NCI-H226 (cell line): ENCODE measurements at places on chromosomes 2 and 18.

DNA sequence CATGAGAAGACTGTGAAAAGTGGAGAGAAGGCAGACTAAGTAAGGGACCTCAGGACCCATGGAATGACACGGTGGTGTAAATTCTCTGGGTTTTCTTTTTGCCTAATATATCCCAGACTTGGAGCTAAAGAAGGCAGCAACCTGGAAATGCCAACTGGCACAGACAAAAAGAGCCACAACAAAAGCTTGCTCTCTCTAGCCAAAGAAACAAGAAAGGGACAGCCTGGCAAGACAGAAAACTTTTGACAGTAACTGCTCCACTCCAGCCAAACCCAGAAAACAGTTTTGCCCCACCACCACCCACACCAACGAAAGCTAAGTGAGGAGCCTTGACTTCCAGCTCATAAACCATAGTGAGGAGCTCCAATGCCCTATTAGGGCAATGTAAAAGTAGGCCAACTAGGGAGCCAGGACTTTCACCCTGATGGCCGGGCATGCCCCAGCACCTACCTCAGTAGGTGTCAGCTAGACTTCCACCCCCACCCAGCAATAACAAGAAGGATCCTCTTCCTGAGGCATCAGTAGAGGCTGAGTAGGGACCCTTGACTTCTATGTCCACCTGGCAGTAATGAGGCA is 35.5 kb downstream of the PELI1 start:
- DNase-seq = no peak

DNA sequence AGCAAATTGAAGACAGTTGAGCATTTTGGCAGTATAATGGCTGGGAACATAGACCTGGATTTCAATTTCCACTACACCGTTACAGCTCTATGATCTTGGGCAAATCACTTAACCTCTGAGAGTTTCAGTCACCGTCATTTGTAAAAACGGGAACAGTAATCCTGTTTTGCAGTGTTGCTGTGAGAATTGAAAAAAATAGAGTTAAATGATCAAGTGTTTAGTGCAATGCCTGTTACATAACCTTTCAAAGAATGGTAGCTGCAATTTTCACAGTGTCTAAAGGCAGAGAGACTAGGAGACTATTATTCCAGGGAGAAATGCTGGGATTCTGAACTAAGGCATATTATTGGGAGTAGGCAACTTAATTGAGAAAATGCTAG is 2.0 kb downstream of the AGPS start:
- no peak for DNase-seq

DNA sequence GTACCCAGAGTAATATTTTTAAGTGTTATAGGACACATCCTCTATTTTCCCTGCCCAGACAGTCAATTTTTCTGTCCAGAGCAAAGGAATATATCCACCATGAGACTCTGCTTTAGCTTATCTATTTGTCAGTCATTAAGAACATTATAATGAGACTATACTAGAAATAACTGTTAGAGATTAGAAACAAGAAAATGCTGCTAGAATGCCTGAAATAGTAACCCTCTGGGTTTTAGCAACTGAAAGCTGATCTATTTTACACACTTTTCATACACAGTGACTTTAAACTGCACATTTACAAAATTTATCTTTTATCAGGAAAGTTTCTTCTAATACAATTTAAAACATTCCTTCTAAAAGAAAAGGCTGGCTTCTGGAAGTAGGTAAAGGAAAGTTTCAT is 39.6 kb downstream of the MBD2 start:
- DNase-seq = no peak

DNA sequence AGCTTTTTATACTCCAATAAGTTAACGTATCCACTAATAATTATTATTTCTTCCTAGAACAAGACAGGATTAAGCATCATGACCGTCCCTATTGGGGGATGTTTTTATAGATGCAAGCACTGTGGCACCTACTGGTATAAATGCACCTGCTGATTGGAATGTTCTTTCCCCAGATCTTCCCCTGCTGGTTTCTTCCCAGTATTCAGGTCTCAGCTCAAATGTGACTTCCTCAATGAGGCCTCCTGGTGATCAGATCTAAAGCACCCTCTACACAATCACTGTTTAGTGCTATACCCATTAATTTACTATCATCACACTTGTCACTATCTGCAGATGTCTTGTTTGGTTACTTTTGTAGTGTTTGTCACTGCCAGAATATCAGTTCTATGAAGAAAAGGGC is 3.9 kb upstream of the TYMS start:
- DNase-seq = no peak

- peak; percentile 43 for DNase-seq
These were observed 68.3 kb downstream of the REV1 start for GRCh38 chr2:99421469-99421868.

GRCh38 chr18:32469190-32469651 is 1.5 kb downstream of the GAREM1 start:
- DNase-seq = no peak

GRCh38 chr18:9337873-9338272 is 3.3 kb downstream of the TWSG1 start:
- DNase-seq = no peak

GRCh38 chr18:36382854-36383253 is 85.3 kb downstream of the FHOD3 start:
- DNase-seq = no peak

DNA sequence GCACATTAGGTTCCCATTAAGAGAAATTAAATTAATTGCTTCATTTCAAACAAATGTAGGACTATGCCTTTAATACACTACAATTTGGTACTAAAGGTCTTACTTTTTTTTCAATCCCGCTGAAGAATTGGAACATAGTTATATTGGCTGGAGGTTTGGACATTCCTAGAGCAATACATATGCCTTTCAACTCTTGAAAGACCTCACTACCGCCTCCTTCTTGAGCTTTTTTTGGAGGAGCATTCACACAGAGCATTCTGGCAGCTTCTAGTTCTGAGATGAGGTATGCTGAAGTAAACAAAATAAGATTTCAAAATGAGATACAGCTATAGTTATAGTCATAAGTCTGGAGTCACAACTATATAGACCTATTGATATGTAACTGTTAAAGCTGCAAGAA is 10.9 kb downstream of the FAM98A start:
- no peak for DNase-seq

DNA sequence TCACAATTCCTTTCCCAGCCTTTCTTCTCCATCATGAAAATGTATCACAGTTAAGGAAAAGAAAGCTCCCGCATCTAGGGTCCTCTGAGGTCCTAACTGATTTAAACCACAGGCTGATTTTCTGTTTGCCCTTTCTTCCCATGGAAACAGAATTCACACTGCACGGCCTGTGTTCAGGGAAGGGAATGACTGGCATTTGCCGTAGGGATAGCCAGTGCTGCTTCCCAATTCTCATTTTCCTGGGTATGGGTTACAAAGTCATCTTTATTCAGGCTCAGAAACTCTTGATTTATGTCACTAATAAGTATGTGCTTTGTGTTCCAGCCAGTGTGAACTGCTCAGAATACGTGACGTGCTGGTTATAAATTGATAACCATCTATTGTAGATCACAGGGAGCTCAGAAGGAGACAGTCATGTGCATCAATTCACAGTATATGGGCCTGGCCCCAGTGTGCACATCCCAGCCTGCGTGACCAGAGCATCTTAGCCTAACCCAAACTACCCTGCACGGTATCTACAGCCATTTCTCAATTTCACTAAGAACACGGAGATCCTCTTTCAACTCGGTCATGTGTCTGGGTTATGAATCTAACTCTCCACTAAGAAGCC is 163.3 kb downstream of the LRRC30 start:
- no peak for DNase-seq

DNA sequence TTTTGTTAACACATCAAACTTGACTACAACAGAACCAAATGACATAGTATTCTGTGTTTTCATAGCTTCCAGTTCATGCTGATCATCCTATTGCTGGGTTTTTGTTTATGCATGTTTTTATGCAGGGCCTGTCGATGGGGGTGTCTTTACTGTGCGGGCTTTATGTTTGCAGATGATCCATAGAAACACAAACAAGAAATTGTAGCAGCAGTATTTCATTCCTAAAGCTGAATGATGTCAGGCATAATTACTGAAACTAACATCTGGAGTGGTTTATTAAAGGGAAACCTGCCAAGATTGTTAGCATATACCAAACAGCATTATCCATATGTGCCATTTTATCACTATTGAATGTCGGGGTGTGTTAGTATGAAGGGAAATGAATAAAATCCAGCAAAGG is 129.7 kb downstream of the PTPRM start:
- DNase-seq = no peak

DNA sequence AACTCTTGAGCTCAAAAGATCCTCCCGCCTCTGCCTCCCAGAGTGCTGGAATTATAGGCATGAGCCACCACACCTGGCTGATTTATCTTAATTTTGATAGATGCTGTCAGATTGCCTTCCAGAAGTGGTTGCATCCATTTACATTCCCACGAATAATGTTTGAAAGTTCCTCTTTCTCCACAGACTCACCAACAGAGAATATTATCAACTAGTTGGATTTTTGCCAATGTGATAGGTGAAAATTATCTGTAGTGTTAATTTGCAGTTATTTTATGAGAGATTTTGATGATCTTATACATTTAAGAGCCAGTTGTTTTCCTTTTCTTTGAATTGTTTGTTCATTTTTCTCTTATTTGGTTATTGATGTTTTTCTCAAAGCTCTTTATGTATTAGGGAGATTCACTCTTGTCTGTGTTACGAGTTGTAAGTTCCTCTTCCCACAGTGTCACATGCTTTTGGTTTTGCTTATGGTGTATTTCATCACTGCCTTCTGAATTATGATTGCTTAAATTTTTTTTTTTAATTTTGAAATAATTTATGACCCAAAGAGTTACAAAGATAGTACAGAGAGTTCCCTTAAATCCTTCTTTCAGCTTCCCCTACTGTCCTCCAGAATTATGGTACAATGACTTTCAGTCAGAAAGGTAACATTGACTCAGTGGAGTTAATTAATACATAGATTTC is 20.7 kb upstream of the NT5DC4 start:
- DNase-seq = no peak

DNA sequence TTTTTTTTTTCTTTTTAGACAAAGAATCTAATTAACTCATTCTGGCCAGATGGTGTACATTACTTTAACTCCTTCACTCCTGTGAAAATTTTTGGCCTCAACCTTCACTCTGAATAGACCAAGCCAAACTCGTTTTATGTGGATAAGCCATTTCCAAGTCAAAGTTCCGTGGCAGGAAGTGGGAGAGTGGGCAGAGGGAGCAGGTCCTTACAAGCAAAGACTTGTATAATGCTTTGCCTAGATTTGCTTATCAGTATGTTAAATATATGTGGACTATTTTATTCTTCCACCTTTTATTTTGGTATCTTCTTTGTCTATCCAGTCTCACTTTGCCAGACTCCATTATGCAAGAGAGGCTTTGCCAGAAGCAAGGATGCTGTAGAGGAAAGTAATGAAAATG is 178.1 kb upstream of the TNP1 start:
- no peak for DNase-seq

- no peak for DNase-seq
These were observed 119.3 kb upstream of the IL1R2 start for GRCh38 chr2:101872480-101872879.

DNA sequence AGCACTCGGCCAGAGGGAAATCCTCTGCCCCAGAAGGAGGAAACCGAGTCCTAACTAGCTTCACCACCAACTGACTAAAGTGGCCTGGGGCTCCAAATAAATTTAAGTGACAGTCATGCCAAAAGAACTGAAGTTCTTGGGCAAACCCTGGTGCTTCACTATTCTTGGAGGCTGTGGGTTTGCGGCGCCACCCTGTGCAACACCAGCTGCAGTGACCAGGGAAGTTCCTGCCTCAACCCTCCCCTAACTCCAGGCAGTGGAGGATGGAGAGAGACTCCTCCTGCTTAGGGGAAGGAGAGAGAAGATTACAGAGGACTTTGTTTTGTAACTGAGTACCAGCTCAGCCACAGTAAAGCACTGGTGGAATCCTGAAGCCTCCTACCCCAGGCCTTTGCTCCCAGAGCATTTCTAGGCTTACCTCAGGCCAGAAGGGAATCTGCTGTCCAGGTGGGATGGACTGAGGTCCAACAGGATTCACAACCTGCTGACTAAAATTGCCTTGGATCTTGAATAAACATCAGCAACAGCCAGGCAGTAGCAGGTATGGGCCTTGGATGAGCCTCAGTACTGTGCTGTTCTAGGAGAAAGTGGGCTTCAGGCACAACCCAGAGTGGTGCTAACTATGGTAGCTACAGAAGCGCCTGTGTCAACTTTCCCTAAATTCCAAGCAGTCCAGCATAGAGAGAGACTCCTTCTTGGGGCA is 29.4 kb upstream of the BMP10 start:
- DNase-seq = no peak

- DNase-seq = no peak
These were observed 615.8 kb downstream of the XIRP2 start for GRCh38 chr2:167504061-167504460.

DNA sequence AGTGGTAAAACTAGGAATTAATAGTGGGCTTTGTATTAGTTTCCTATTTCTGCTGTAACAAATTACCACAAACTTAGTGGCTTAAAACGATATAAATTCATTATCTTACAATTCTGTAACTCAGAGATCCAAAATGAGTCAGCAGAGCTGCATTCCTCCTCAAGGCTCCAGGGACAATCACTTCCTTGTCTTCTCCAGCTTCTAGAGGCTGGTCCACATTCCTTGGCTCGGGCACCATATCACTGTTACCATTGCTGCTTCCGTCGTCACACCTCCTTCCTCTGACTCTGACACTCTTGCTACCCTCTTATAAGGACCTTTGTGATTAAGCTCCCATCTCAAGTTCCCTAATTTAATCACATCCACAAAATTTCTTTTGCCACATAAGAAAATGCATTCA is 567.8 kb upstream of the KLHL29 start:
- no peak for DNase-seq

DNA sequence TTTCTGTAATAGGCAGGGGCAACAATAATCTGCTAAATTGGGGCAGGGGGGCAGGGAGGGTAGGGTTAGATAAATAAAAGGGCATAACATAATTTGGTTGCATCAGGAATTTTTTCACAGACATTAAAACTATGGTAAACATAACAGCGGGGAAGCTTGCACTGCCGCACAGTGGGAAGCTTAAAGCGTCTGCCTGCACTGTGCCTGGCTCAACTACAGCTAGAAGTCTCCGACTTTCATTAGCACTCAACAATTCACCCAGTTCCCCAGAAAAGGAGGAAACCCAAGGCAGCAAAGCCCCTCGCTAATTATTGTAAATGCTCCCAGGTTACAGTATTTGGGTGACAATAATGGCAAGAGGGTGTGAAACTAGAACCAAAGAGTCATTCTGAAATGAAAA is 562.9 kb downstream of the ARHGAP15 start:
- no peak for DNase-seq

GRCh38 chr18:369224-370015 is 101.6 kb upstream of the THOC1 start:
- no peak for DNase-seq

DNA sequence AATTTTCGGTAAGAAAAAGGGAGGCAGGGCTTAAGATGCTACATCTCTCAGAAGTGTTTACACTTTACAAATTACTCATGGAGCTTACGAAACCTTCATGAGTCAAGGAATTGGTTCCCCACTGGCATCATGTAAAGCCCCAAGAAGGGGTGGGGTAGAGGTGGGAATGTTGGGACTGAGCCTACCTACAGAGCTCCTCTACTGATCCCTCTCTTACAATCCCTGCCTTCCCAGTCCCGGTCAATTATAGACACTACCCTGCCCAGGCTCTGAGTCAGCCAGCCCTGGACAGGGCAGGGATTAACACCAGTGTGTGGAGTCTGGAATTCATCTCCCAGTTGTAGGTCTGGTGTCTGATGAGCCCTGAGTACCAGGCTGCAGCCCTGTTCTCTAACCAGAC is 248.9 kb downstream of the PAX3 start:
- DNase-seq = peak; percentile 70
